ENCODE measurements at places on chromosomes 7 and 10.

- DNase-seq: no peak
These were observed 21.5 kb upstream of the ZNF800 start for GRCh38 chr7:127413962-127414361.

DNA sequence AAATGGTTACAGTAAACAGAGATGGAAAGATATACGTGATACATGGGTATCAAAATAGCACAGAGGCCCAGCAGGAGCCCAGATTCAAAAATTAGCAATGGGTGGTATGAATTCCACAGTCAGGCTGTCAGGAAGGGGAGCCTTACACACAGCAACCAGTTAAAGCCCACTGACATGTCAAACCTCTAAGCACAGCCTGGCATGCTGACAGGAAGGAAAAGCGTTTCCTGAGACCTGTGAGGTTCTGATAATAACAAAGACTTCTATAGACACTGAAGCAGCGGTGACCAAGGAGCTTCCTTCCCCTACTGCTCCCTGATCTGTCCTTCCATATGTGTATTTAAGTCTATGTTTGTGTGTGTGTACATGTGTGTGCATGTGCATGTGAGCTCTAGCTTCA is 89.9 kb downstream of the PHYHIPL start:
- no peak for DNase-seq

DNA sequence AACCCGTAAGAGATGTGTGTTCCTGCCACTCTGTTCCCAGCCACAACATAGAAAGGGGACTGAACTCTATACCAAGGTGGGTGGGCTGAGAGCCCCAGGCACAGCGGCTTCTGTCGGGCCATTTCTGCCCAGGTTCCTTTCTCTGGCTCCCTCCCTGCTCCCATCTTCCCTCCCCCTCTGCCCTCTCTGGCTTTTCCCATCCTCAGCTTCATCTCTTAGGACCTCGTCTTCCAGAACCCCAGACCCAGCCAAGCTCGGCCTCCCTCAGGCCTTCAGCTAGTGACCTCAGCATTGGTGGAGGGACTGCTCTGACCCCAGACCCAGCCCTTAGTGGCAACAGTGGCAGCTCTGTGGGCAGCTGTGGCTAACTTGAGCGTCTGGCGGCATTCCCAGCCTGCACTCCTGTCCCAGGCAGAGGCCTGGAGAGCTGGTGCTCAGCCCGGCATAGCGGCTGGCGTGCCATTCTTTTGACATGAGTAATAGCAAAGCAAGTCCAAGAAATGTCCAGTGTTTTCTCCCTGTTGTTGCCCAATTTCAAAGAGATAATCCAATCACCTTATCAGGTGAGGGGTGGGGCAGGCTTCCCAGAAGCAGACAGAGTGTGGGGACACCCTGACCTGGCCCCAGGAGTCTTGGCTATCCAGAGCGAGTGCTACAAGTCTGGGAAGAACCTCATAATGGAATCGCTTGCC is 15.9 kb downstream of the PTPRE start:
- DNase-seq: no peak

- no peak for DNase-seq
These were observed 30.2 kb upstream of the GIMAP8 start for GRCh38 chr7:150420242-150420641.

DNA sequence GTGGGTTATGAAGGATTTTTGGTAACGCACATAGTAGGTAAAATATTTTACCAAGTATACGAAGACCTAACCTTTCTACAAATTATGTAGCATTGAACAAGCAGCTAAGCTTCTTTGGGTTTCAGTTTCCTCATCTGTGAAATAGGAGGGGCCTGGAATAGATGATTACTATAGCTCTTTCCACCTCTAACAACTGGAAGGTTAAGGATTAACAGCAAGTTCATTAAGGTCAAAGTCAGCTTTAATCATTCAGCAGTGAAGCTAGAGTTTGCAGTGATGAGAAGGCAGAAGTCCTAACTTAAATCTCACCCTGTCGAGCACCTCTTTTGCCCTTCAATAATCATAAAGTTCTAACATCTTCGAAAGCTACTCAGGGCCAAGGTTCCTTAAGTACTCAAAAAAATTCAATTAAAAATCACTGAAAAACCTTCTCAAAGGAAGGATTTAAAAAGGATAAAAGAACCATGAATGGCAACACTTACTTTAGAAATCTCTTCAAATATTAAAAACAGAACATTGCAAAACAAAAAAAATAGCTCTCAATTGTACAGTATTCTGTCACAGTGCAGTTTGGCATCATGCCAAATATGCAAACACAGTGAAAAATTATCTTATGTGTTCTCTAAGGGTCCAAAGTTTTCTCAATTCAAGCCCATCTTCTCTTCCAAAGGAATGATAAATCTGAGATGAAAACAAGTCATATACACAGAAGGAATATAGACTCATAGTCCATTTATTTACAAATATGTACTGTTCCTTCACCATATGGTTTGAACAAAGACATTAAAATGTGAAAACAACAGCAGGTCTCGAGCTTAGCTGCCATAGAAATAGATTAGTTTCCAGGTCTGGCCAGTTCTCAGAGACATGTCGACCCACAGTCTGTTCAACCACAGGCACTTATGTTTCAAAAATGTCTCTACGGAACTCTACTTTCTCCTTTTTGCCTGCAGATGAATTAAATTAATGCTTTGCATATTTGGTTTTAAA is 152.0 kb upstream of the SLC13A1 start:
- DNase-seq: no peak

- peak; percentile 95 for DNase-seq
These were observed 102.1 kb upstream of the MDFIC start for GRCh38 chr7:114819616-114820362.

DNA sequence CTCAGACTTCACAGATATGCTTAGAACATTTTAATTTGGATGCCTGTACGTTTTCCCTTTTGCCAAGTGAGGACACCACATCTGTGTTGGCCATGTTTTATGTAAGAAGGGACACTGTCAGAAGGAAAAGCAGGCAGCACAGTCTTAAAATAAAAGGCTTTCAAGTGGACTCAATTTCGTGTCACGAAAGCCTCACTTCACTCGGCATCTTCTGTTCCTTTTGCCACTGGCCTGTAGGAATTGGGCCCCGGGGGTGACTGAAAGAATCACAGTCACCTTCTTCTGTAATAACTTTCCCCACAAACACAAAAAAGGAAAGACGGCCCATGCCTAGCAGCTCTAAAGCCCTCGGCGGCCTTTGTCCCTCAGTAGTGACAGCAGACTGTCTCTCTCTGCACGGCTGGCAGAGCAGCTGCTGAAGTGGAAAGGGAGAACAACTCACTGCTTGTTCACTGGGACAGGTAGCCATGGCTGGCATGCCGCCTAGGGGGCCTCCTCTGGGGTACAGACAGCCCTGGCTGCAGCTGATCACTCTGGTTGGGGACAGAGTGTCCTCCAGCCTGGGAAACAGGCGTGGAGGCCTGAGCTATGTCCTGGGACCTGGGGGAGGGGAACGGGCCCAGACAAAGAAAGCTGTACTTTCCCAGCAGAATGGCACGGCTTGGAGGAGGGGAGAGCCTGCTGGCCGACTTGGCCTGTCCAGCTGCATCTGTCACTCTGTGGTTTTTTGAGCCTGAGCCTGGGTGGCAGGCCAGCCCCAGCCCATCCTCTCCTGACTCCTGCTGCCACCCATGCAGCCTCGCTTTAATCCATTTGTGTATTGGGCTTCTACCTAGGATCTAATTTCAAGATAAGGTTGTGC is 4.4 kb downstream of the RASSF4 start:
- DNase-seq: no peak

DNA sequence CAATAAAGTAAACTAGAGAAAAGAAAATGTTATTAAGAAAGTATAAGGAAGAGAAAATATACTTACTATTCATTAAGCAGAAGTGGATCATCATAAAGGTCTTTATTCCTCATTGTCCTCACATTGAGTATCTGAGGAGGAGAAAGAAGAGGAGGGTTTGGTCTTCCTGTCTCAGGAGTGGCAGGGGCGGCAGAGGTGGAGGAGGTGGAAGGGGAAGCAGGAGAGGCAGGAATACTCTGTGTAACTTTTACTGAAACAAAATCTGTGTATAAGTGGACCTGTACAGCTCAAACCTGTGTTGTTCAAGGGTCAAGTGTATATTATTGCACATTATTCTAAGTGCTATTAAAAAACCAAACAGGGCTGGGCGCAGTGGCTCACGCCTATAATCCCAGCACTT is 34.2 kb upstream of the EPC1 start:
- DNase-seq: no peak

- no peak for DNase-seq
These were observed 376.2 kb upstream of the MGMT start for GRCh38 chr10:129090618-129091366.

Data from BJ (cell line).